Upper lobe of right lung (tissue), 1 donor: ENCODE measurements at places on chromosomes 7 and 10.

- no peaks in the 10 kb centered on the region for H3K36me3 ChIP-seq
- H3K27me3 ChIP-seq, result no peaks in the 10 kb centered on the region
- H3K27ac ChIP-seq, result no peak overlapping the region
- H3K4me1 ChIP-seq, result no peaks in the 10 kb centered on the region
- no peak for DNase-seq
Observed at GRCh38 chr10:126687121-126687606, 16.7 kb upstream of the C10orf90 start.

- no peak overlapping the region for H3K27ac ChIP-seq
- DNase-seq, result peak; percentile 59
- no peaks in the 10 kb centered on the region for H3K27me3 ChIP-seq
- no peak overlapping the region for H3K4me3 ChIP-seq
- H3K4me1 ChIP-seq, result no peaks in the 10 kb centered on the region
Observed at GRCh38 chr7:2939193-2939885, 95.2 kb upstream of the GNA12 start.

- H3K27me3 ChIP-seq, result no peaks in the 10 kb centered on the region
- peak overlapping the region; percentile 87 for H3K27ac ChIP-seq
- H3K4me1 ChIP-seq, result peaks cover 6% of the 10 kb centered on the region
- H3K4me3 ChIP-seq, result peak overlapping the region; percentile 68
- DNase-seq, result peak; percentile 97
Observed at GRCh38 chr7:64307254-64308015, 6.3 kb upstream of the ZNF736 start.

DNA sequence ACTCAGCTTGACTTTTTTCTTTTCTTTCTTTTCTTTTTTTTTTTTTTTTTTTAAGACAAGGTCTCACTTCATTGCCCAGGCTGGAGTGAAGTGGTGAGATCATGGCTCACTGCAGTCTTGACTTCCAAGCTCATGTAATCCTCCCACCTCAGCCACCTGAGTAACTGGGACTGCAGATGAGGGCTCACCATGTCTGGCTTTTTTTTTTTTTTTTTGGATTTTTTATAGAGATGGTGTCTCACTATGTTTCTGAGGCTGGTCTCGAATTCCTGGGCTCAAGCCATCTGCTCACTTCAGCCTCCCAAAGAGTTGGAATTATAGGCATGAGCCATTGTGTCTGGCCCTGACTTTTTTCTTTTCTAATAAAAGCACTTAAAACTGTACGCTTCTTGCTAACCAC, 358.2 kb upstream of the IGFBP3 start:
- no peak for DNase-seq
- H3K36me3 ChIP-seq, result no peaks in the 10 kb centered on the region
- H3K4me3 ChIP-seq, result no peak overlapping the region

GRCh38 chr7:76296743-76297740, 5.4 kb upstream of the HSPB1 start:
- H3K36me3 ChIP-seq, result no peaks in the 10 kb centered on the region
- H3K27ac ChIP-seq, result peak overlapping the region; percentile 77
- no peak overlapping the region for H3K4me3 ChIP-seq

- H3K27ac ChIP-seq, result no peak overlapping the region
- H3K4me1 ChIP-seq, result no peaks in the 10 kb centered on the region
- H3K4me3 ChIP-seq, result no peak overlapping the region
Observed at GRCh38 chr7:50142425-50143017, 49.5 kb upstream of the ZPBP start.

GRCh38 chr10:45179691-45180090, 135.7 kb downstream of the OR13A1 start:
- H3K4me1 ChIP-seq, result no peaks in the 10 kb centered on the region
- no peak for DNase-seq
- H3K27me3 ChIP-seq, result no peaks in the 10 kb centered on the region
- H3K27ac ChIP-seq, result no peak overlapping the region

GRCh38 chr7:36088553-36088952, 64.5 kb upstream of the EEPD1 start:
- DNase-seq, result no peak
- H3K27me3 ChIP-seq, result no peaks in the 10 kb centered on the region
- H3K4me3 ChIP-seq, result no peak overlapping the region
- H3K27ac ChIP-seq, result no peak overlapping the region
- no peaks in the 10 kb centered on the region for H3K4me1 ChIP-seq
- H3K36me3 ChIP-seq, result no peaks in the 10 kb centered on the region

DNA sequence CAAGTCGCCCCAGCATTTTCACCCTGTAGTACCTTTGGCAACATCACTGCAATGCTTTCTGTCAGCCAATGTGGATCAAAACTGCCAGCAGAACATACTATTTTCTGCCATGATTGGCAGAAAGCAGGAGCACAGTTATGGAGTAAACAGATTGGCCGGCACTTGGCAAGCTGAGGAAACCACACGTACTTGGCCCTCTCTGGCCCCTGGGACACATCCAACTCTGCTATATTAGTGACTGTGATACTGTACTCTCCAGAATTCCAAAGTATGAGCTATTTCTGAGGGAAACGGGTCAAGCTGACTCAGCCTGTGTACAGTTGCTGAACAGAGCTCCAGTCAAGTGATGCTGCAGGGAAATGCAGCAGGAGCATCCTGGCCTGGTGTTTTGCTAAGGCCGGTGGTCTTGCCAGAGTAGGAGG, 39.8 kb upstream of the LANCL2 start:
- no peak overlapping the region for H3K27ac ChIP-seq
- H3K4me1 ChIP-seq, result peaks cover 7% of the 10 kb centered on the region
- H3K4me3 ChIP-seq, result no peak overlapping the region
- no peak for DNase-seq
- no peaks in the 10 kb centered on the region for H3K27me3 ChIP-seq
- no peaks in the 10 kb centered on the region for H3K36me3 ChIP-seq

DNA sequence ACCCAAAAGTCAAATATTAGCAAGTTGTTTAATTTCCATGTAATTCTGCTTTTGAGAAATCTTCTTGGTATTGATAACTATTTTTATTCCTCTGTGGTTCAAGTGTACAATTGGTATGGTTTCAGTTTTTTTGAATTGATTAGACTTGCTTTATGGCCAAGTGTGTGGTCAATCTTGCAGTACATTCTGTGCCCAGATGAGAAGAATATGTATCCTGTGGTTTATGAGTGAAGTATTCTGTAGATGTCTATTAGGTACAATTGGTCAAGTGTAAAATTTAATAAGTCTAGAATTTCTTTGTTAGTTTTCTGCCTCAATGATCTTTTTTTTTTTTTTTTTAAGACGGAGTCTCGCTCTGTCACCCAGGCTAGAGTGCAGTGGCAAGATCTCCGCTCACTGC, 36.6 kb upstream of the C7orf33 start:
- H3K4me1 ChIP-seq, result no peaks in the 10 kb centered on the region
- H3K4me3 ChIP-seq, result no peak overlapping the region
- no peak overlapping the region for H3K27ac ChIP-seq
- DNase-seq, result no peak

- H3K36me3 ChIP-seq, result no peaks in the 10 kb centered on the region
- H3K4me1 ChIP-seq, result peaks cover 16% of the 10 kb centered on the region
- DNase-seq, result no peak
- H3K27ac ChIP-seq, result no peak overlapping the region
Observed at GRCh38 chr10:8035006-8035640, 19.4 kb upstream of the GATA3 start.

DNA sequence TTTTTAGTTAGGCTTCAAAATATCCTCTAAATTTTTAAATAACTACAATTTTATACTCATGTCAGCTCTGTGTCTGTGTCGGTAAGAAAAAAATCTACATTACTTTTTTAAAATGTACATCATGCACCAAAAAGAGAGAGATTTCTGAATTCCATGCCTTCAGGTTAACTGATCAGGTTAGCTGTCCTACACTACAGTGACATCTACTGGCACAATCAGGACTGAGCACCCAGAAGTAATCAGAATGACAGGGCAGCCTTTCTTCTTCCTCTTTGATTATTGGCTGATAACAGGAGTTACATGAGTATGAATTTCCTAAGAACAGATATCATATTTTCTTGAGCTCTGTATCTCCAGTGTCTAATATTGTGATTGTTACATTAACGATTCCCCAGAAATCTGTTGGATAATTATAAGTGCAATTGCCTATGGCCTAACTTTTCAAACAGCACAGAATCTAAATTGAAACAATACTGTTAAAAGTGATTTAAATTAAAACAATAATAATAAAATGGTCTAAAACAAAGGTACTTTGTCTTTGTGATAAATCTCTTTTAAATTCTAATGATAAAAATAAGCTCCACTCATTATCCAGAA, 41.8 kb upstream of the HYCC1 start:
- H3K27ac ChIP-seq, result no peak overlapping the region
- H3K36me3 ChIP-seq, result no peaks in the 10 kb centered on the region
- H3K4me1 ChIP-seq, result no peaks in the 10 kb centered on the region
- no peak overlapping the region for H3K4me3 ChIP-seq
- no peaks in the 10 kb centered on the region for H3K27me3 ChIP-seq
- DNase-seq, result no peak

- no peaks in the 10 kb centered on the region for H3K36me3 ChIP-seq
- H3K4me3 ChIP-seq, result no peak overlapping the region
- no peak for DNase-seq
- no peaks in the 10 kb centered on the region for H3K4me1 ChIP-seq
- no peaks in the 10 kb centered on the region for H3K27me3 ChIP-seq
Observed at GRCh38 chr10:127392351-127393235, 156.5 kb upstream of the NPS start.

GRCh38 chr10:130167707-130168106, 31.5 kb downstream of the GLRX3 start:
- H3K27me3 ChIP-seq, result no peaks in the 10 kb centered on the region
- H3K4me3 ChIP-seq, result no peak overlapping the region
- no peak overlapping the region for H3K27ac ChIP-seq
- DNase-seq, result no peak
- H3K4me1 ChIP-seq, result no peaks in the 10 kb centered on the region
- peaks cover 72% of the 10 kb centered on the region for H3K36me3 ChIP-seq

- peak within 1 kb of the TSS; percentile 57 for H3K4me3 ChIP-seq
- DNase-seq, result no peak
- peaks cover 17% of the 10 kb centered on the region for H3K4me1 ChIP-seq
- H3K36me3 ChIP-seq, result peaks cover 12% of the 10 kb centered on the region
- H3K27ac ChIP-seq, result peak within 1 kb of the TSS; percentile 86
- no peaks in the 10 kb centered on the region for H3K27me3 ChIP-seq
Observed at GRCh38 chr7:150685219-150686029, at the start of gene GIMAP2. Gene GIMAP2 (plus strand): TSS chr7:150685706. CDS start chr7:150687060, 1,354 bp downstream.

GRCh38 chr7:158016180-158017097, 571.2 kb downstream of the PTPRN2 start:
- H3K27ac ChIP-seq, result peak overlapping the region; percentile 36
- DNase-seq, result peak; percentile 53
- no peaks in the 10 kb centered on the region for H3K27me3 ChIP-seq
- no peaks in the 10 kb centered on the region for H3K36me3 ChIP-seq
- H3K4me3 ChIP-seq, result peak overlapping the region; percentile 23

GRCh38 chr10:2772816-2773631, 294.3 kb upstream of the PFKP start:
- H3K27ac ChIP-seq, result no peak overlapping the region
- H3K36me3 ChIP-seq, result no peaks in the 10 kb centered on the region
- H3K4me1 ChIP-seq, result no peaks in the 10 kb centered on the region
- H3K27me3 ChIP-seq, result peaks cover 6% of the 10 kb centered on the region
- H3K4me3 ChIP-seq, result no peak overlapping the region

GRCh38 chr7:4279216-4279615, 402.9 kb upstream of the FOXK1 start:
- no peaks in the 10 kb centered on the region for H3K4me1 ChIP-seq
- DNase-seq, result no peak
- H3K27me3 ChIP-seq, result no peaks in the 10 kb centered on the region

- H3K27ac ChIP-seq, result no peak overlapping the region
- H3K36me3 ChIP-seq, result no peaks in the 10 kb centered on the region
- H3K27me3 ChIP-seq, result no peaks in the 10 kb centered on the region
- no peaks in the 10 kb centered on the region for H3K4me1 ChIP-seq
Observed at GRCh38 chr10:29317027-29317420, 28.2 kb downstream of the LYZL1 start.

GRCh38 chr10:94315975-94316464, 46.7 kb downstream of the NOC3L start:
- H3K36me3 ChIP-seq, result no peaks in the 10 kb centered on the region
- no peak overlapping the region for H3K4me3 ChIP-seq

- H3K36me3 ChIP-seq, result no peaks in the 10 kb centered on the region
- H3K27ac ChIP-seq, result peak overlapping the region; percentile 6
- no peak overlapping the region for H3K4me3 ChIP-seq
- no peaks in the 10 kb centered on the region for H3K27me3 ChIP-seq
Observed at GRCh38 chr10:71260622-71261325, 48.4 kb downstream of the UNC5B start.

DNA sequence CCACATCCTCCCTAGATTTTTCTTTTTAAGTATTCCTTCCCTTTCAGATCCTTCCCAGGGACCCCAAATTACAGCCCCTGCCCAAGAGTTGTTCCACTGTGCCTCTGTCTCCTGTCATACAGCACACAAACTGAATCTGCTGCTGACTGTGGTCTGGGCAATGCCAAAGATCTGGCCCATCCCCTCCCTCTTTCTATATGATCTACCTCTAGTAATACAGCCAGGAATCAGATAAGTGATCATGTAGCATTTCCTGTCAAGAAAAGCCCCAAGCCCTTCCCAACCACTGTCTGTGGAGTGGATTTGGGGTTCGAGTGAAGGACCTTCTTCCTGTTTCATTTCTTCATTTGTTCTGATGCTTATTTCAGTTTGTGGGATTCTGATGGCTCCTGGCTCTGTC, 6.7 kb downstream of the STX1A start:
- no peaks in the 10 kb centered on the region for H3K36me3 ChIP-seq
- DNase-seq, result no peak
- peaks cover 6% of the 10 kb centered on the region for H3K4me1 ChIP-seq
- no peak overlapping the region for H3K27ac ChIP-seq

DNA sequence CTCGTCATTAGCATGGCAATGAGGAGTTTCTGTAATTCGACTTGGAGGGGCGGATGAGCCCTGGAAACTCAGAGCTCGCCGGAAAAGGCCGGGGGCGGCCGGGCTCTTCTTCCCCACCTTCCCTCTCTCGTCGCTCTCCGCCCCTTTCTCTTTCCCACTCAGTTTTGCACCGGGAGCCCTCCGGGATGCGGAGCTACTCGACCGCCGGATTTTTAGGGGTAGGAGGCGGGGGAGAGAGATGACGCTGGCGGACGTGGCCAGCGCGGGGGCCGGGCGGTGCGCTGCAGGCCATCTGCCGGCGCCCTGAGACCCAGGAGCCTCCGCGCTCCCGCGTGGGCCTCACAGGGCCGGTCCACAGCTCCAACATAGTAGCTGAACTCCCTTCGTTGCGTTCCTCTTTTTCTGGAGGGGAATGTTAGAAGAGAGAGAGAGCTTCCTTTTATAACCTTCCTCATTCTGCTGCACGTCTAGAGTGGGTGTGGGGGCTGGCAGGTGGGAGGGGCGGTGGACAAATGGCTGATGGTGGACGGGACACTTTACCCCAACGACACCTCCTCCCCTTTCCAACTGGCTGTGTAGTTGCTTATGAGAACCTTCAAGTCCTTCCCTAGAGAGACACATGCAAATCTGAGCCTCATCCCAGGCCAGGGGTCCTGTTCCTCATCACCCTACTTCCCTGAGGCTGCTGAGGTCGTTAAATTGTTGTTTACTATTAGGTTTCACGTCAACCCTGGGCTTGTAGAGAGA, 1.1 kb upstream of the HOXA1 start:
- H3K4me3 ChIP-seq, result peak overlapping the region; percentile 91
- peak; percentile 83 for DNase-seq
- H3K27me3 ChIP-seq, result peaks cover 6% of the 10 kb centered on the region
- peak overlapping the region; percentile 91 for H3K27ac ChIP-seq

DNA sequence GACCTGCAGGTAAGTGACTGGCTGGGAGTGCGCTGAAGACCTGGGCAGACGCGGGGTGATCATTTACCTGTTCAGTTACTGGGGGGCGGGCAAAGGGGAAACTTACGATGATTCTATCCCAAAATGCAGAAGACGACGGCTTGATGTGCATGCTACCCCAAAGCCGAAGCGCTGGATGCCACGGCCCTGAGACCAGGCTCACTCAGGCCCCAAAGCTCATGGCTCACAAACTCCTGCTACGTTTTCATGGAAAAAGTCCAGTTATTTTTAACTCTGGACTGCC, 200.6 kb downstream of the DIP2C start:
- H3K36me3 ChIP-seq, result no peaks in the 10 kb centered on the region
- DNase-seq, result peak; percentile 33
- no peak overlapping the region for H3K4me3 ChIP-seq
- H3K4me1 ChIP-seq, result no peaks in the 10 kb centered on the region
- H3K27ac ChIP-seq, result no peak overlapping the region
- H3K27me3 ChIP-seq, result no peaks in the 10 kb centered on the region
